ENCODE measurements at places on chromosomes 4 and X.

DNA sequence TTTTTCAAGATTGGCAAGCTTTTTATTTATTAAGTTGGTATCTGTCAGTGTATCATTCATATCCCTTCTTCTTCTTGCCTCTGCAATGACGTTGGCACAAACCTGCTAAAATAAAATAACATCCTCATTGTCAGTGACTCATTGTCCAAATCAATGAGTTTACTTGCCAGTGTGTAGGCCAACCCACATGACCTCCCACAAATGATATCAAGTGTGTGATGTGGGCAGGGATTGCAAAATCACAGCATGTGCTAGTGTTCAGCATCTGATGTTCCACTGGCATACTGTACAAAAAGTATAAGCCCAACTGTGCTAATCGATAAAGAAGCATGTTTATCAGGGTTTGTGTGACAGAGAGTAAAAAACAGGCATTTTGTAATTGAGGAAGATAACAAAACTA is 25.5 kb downstream of the GPAT3 start:
- H3K27ac ChIP-seq = no peak overlapping the region
- DNase-seq = peak; percentile 40
- no peaks in the 10 kb centered on the region for H3K36me3 ChIP-seq
- H3K27me3 ChIP-seq = no peaks in the 10 kb centered on the region
- no peaks in the 10 kb centered on the region for H3K4me1 ChIP-seq
- H3K4me3 ChIP-seq = no peak overlapping the region

- no peak overlapping the region for H3K4me3 ChIP-seq
- no peak overlapping the region for H3K27ac ChIP-seq
- peak; percentile 51 for DNase-seq
Measured at GRCh38 chrX:136162827-136163570, 15.7 kb downstream of the FHL1 start.

DNA sequence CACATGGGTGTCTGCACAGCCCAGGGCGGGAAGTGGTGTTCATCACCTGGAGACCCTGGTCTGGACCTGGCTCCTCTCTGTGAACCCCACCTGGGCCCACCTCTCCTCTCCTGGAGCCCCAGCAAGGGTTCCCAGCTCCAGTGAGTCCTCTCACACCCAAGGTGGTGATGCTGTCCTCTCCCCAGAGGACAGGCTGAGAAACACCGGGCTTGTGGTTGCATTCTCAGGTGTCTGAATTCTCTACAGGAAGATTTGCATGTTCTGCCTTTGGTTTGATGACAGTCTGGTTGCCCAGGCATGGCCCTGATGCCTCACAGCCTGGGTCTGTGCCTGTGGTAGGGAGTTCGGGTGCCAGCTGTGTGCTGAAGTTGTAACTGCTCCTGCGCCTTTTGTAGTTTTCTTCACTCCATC is 3.8 kb downstream of the MAEA start:
- peak; percentile 15 for DNase-seq
- peaks cover 13% of the 10 kb centered on the region for H3K4me1 ChIP-seq
- H3K27ac ChIP-seq = no peak overlapping the region
- no peaks in the 10 kb centered on the region for H3K36me3 ChIP-seq

DNA sequence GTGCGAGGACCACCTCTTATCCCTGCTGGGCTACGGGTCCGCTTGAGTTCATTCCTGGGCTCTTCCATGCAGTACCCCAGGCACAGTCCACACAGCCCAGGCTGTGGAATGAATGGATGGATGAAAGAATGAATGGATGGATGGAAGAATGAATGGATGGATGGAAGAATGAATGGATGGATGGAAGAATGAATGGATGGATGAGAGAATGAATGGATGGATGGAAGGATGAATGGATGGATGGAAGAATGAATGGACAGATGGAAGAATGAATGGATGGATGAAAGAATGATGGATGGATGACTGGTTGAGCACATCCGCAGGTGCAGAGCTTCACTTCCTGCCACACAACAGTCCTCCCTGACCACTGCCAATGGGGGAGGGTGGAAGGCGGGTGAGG is 28.2 kb downstream of the ACOX3 start:
- no peaks in the 10 kb centered on the region for H3K27me3 ChIP-seq
- no peaks in the 10 kb centered on the region for H3K4me1 ChIP-seq
- H3K36me3 ChIP-seq = no peaks in the 10 kb centered on the region
- no peak for DNase-seq
- no peak overlapping the region for H3K27ac ChIP-seq

DNA sequence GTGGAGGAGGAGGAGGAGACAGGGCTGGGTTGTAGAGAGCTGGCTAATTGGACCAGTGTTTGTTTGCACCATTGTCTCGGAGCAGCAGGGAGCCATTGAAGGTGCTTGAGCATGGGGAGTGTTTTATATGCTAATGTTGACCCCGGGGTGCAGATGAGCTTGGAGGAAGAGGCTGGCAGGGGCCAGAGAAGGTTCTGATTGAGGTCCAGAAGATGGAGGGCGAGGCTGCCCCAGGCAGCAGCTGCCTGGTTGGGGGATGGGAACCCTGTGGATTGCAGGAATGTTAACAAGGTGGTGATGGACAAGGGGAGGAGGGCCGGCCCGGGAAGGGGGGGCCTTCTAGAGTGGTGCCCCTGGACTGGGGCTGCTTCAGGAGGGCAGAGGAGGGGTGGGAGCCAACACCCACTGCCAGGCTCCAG is 18.0 kb downstream of the DOK7 start:
- peaks cover 8% of the 10 kb centered on the region for H3K4me1 ChIP-seq
- no peak for DNase-seq
- no peak overlapping the region for H3K4me3 ChIP-seq

DNA sequence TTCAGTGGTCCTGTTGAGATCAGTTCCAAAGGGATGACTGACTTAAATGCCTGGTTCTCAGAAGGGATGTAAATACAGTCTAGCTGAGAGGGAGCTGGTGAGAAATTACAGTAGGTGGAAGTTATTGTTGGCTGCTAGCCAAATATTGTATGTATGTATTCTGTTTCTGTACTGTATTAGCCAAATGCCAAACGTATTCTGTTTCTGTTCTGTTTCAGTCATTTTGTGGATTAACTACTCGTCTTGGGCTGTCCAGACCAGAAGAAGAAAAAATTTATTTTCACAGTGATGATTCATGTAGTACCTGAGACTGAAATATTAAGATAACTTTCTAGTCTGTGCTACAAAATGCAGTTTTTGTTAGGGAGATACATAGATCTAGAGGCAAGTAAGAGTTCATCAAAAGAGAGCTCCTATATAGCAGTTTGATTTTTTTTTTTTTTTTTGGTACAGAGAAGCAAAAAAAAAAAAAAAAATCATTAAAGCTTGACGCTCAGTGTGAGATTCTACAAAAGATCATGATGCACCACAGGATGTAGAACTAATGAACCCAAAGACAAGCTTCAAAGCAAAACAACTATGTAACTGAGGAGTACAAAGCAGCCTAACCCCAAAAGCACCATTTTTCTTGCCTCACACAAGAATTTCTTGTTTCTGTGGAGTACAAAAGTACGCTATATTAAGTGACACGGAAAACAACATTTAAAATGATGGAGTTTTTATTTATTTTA is 54.8 kb downstream of the CASP6 start:
- H3K4me1 ChIP-seq = no peaks in the 10 kb centered on the region
- H3K27me3 ChIP-seq = no peaks in the 10 kb centered on the region
- DNase-seq = no peak
- H3K4me3 ChIP-seq = no peak overlapping the region

DNA sequence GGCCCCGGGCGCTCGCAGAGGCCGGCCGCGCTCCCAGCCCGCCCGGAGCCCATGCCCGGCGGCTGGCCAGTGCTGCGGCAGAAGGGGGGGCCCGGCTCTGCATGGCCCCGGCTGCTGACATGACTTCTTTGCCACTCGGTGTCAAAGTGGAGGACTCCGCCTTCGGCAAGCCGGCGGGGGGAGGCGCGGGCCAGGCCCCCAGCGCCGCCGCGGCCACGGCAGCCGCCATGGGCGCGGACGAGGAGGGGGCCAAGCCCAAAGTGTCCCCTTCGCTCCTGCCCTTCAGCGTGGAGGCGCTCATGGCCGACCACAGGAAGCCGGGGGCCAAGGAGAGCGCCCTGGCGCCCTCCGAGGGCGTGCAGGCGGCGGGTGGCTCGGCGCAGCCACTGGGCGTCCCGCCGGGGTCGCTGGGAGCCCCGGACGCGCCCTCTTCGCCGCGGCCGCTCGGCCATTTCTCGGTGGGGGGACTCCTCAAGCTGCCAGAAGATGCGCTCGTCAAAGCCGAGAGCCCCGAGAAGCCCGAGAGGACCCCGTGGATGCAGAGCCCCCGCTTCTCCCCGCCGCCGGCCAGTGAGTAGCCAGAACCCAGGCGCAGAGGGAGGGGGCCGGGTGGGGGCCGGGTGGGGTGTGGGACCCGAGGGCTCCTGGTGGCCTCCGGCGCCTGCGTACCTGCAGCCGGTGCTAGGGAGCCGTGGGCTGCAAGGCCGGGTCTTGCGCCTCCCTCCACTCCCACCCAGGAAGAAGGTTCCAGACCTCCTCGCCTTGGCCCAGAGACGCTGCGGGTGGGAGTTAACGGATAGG is 534 bp downstream of the MSX1 start:
- H3K36me3 ChIP-seq = no peaks in the 10 kb centered on the region
- peaks cover 7% of the 10 kb centered on the region for H3K4me1 ChIP-seq
- H3K4me3 ChIP-seq = peak overlapping the region; percentile 47
- H3K27me3 ChIP-seq = peaks cover 94% of the 10 kb centered on the region
- no peak for DNase-seq
- no peak overlapping the region for H3K27ac ChIP-seq

- no peak overlapping the region for H3K4me3 ChIP-seq
- no peaks in the 10 kb centered on the region for H3K27me3 ChIP-seq
- no peak for DNase-seq
- no peaks in the 10 kb centered on the region for H3K4me1 ChIP-seq
Measured at GRCh38 chr4:184273166-184274147, 55.8 kb upstream of the ENPP6 start.

Measured in colonic mucosa (tissue), 4 donors.